ENCODE measurements at places on chromosomes 12 and 14.

GRCh38 chr14:68824517-68825347 is 31.9 kb upstream of the ZFP36L1 start:
- no peak overlapping the region for H3K4me3 ChIP-seq
- peaks cover 58% of the 10 kb centered on the region for H3K4me1 ChIP-seq
- ATAC-seq: peak; percentile 41
- peak overlapping the region; percentile 77 for H3K27ac ChIP-seq

DNA sequence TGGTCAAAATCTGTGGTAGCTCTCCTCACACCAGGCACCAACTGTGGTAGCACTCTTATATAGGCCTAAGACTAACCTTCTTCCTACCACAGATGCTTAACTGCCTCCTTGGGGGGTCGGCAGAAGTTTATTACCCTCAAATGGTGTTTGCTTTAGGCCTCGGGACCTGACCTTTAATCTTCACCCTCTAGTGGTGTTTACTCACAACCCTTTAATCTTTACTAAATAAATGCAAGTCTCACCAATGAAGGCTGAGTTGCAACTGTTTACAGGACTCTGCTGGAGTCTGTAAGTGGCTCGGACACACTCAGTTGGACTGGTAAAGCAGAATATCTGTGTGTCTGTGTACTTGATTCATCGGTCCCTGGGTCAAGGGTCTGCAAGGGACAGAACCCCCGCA is 29.4 kb downstream of the CCER1 start:
- no peaks in the 10 kb centered on the region for H3K36me3 ChIP-seq
- H3K27ac ChIP-seq: no peak overlapping the region
- H3K4me3 ChIP-seq: no peak overlapping the region
- peaks cover 16% of the 10 kb centered on the region for H3K27me3 ChIP-seq
- ATAC-seq: no peak

DNA sequence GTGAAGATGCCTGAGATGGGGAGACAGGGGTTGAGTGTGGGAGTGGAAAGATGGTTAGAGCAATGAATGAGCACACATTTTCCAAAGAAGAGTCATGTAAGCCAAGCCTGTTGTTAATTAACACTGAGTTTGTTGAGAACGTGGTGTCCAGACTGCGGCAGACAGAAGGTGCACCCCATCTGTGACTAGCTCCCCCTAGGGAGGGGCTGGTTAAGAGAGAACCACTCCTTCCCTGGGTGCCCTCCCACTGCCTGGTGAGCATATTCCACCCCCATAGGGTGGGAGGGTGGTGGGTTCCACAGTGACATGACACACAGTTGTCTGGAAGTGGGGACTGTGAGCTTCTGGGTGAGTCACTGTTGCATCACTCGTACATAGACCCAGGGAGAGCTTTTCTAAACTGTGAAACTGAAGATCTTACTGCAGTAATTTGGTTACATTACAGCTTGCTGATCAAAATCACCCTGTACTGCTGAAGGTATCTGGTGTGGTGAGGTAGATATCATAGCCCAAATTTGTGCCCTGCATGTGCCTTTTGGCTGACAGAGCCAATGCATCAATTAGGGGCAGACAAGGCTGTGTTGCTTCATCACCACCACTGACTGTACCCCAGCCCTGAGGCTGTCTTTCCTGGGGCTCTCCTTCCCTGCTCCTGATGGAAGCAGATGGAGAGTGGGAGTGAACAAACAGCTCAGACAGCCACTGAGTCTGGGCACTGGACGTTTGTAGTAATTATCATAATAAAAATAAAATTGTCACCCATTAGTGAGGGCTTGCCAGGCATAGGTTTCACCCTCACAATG is 150.9 kb downstream of the EMP1 start:
- ATAC-seq: peak; percentile 59
- peaks cover 25% of the 10 kb centered on the region for H3K27me3 ChIP-seq
- H3K27ac ChIP-seq: no peak overlapping the region
- H3K36me3 ChIP-seq: no peaks in the 10 kb centered on the region
- no peaks in the 10 kb centered on the region for H3K4me1 ChIP-seq
- no peak overlapping the region for H3K4me3 ChIP-seq

DNA sequence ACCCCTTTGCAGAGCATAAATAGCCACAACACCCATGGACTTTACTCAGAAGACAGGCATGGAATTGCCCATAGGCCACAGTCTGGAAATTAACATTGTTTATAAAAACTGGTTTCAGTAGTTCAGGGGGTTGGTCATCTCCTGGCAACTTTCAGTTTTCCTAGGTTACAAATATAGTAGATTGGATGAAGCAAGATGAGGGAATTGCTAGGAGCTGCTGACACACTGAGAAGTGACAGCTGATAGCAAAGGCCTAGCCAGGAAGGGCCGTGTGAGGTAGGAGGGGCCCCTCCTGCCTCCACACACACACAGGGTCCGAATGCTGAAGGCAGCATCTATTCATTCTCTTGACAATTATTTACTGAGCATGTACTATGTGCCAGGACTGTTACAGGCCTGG is 8.3 kb downstream of the GALNT16 start:
- H3K4me1 ChIP-seq: peaks cover 6% of the 10 kb centered on the region
- H3K36me3 ChIP-seq: no peaks in the 10 kb centered on the region
- H3K27me3 ChIP-seq: peaks cover 28% of the 10 kb centered on the region
- ATAC-seq: no peak
- H3K4me3 ChIP-seq: no peak overlapping the region

DNA sequence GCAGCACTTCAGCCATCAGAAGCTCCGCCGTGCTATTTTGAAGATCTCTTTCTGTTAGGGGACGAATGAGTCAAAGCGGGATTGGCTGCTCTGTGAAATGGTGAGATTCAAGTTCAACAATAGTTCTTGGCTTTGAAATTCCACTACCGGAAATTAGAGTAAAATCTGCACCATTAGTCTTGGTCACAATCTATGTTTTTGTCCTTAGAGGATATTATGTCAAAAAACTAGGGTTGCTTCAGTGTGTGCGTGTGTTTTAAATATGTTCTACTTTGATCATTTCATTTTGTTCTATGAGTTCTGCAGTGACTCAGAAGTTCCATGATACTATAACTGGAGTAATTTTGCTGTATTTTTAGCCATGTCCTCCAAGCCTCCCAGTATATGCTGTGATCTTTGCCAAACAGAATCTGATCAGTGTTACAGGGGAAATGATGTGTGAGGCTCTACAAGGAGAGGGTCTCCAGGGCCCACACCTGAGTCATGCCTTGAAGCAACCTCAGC is 22.6 kb downstream of the GPHB5 start:
- H3K36me3 ChIP-seq: no peaks in the 10 kb centered on the region
- no peak overlapping the region for H3K4me3 ChIP-seq
- peaks cover 15% of the 10 kb centered on the region for H3K4me1 ChIP-seq
- H3K27me3 ChIP-seq: peaks cover 18% of the 10 kb centered on the region
- ATAC-seq: no peak

DNA sequence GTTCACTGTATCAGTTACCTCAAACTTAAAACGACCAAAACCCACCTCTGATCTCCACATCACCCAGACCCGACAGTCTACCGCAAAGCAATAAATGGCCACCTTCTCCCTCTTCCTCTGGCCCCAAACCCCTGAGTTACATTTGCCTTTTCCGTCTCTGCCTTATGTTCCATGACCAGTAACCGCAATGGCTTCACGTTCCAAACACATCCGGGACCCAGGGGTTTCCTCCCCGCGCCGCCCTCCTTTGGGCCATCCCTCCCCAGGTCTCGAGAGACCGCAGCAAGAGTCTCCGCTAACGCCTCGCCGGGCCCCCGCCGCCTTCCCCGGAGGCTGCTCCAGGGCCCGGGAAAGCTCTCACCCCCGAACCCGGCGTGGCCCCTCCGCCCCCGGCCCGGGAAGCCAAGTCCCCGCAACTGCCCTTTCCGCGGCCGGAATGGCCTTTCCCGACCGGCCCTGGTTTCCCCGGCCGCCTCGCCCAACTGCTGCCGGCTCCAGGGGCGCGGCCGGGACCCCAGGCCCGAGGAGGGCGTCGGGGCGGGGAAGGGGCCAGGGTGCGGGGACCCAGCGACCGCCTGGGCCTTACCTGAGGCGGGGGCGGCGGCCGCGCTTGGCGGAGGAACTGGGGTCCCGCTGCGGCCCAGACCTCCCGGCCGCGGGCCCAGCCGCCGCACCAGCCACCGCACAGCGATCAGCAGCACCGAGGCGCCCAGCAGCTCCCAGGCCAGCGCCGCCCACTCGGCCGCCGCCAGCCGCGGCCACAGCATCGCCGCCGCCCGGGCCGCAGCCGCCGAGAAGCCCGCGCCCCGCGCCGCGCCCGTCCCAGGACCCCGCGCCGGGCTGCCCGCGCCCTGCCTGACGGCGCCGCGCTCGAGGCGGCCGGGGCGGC is at the start of gene ANKLE2:
Gene ANKLE2 (minus strand): TSS at position 801 of the 889 bp plus-strand sequence. CDS start 34 bp downstream, at position 767.
- peak within 1 kb of the TSS; percentile 95 for H3K27ac ChIP-seq
- peaks cover 46% of the 10 kb centered on the region for H3K4me1 ChIP-seq
- peaks cover 17% of the 10 kb centered on the region for H3K36me3 ChIP-seq

- H3K4me3 ChIP-seq: peak overlapping the region; percentile 73
- peaks cover 43% of the 10 kb centered on the region for H3K4me1 ChIP-seq
- ATAC-seq: no peak
- H3K27ac ChIP-seq: peak overlapping the region; percentile 8
- H3K36me3 ChIP-seq: no peaks in the 10 kb centered on the region
- peaks cover 98% of the 10 kb centered on the region for H3K27me3 ChIP-seq
Observed at GRCh38 chr12:57620936-57621496, 9.8 kb downstream of the ARHGEF25 start.

All from stimulated activated memory B cell treated with anti-CD40 and anti-IgM and Interleukin-4, amounts not matched to agents 10 μg/mL and 1 μg/mL and 100 μg/mL, for 72 hours (primary cell).